Osteoblast (primary cell): ENCODE measurements at places on chromosomes 16 and 17. TPM values are rescaled to one million over a fixed set of nuclear protein-coding genes. Genes with fewer than 3 reads are reported as not detected.

DNA sequence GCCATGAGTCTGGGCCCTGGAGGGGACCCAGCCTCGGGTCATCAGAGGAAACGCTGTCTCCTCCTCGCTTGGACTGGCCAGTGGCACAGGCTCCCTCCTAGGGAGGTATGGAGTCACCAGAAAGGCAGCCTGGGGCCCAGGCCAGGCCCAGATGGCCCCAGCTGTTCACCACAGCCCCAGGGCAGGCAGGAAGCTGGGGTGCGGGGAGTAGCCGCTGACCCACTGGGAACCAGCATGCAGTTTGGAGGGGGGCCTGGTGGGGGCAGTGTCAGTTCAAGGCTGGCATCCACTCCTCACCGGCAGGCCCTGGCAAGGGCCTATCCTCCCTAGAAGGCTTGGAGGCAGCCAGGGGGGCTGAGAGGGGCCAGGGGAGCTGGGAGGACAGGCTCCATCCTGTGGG lies 48.8 kb downstream of the SDK2 start:
- DNase-seq: peak; percentile 69

DNA sequence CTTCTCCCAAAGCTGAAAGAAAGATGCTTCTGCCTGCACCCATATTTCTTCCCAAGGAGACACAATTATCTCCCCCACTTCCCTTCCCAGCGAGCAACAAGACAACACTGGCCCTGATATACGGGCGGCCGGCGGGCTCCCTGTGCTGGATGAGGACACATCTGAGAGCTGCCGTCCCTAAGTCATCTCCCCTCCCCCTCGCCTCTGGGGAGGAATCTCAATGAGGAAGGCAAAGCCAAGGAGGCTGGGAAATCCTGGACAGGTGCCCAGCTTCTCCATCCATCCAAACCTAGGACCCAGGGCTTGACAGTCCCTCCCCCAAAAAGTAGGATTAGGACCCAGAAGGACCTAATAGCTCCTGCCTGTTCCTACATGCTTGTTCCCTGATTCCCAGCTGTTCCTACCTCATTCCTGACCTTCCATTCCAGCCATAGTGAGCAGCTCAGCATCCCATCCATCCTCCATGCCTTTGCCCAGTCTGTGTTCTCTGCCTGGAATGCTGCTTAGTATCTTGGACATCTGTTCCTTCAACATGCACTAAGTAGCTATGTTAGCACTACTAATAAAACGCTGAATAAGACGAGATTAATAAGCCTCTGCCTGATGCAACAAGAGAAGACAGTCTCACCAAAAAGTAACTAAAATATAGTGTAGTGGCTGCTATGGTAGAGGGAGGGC lies 167.9 kb downstream of the CCT6B start:
- no peak for DNase-seq

DNA sequence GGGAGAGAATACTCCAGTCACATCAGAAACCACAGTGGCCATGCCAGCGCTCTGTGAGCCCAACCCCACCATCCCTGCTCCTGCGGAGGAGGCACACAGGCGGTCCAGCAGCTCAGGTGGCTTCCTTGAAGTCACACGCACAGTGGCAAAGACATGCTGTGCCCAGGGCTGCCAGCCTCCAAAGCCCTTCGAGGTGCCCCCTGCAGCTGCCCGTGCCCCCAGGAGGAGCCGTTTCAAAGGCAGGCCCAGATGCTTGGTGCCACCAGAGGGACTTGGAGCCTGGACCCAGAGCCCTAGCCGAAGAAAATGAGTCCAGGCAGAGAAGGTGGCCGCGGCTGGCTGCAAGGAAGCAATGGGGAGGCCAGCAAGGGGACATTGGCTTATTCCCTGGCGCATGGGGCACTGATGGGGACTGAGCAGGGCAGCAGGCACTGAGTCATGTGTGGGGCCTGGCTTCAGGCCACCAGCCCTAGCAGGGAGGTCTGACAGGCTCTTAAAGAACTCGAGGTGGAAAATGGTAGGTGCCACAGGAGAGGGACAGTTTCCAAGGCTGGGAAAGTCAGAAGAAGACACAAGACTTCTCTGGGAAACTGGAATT lies 17.2 kb upstream of the CACNG1 start:
- DNase-seq: peak; percentile 88

DNA sequence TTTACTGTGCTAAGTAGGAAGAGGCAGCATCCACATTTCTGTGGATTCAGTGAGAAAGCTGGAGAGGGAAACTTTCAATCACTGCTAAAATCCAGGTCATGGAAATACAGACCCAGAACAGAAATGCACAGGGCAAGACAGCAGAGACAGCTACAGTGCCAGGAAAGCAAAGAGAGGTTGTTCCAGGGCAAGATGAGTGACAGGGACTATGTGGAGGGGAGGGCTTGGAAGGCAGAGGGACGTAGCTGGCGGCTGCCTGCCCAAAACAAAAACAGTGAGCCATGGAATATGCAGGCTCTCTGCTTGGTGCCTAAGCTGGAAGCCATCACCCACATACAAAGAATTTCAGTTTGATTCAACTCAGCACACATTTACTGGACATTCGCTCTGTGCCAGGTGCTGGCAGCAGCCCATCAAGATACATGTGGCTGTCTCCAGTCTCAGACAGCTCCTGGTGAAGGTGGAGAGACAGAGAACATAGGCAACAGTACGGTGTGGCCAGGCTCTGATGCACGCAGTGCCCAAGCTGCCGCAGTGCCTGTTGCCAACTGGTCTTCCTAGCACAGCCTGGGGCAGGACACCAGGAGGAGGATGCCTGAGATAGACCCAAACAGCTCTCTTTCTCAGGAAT lies 88.7 kb downstream of the AIPL1 start:
- no peak for DNase-seq

GRCh38 chr16:58940609-58941008 lies 206.5 kb upstream of the GOT2 start:
- no peak for DNase-seq

Gene NPIPA5
- 3.2 and 5.4 TPM in 2 replicates for total RNA-seq

Gene ACOX1
- 59.2 and 59.4 TPM in 2 replicates for total RNA-seq

Gene SLFN12L
- total RNA-seq: 0.36 and 0.88 TPM in 2 replicates

DNA sequence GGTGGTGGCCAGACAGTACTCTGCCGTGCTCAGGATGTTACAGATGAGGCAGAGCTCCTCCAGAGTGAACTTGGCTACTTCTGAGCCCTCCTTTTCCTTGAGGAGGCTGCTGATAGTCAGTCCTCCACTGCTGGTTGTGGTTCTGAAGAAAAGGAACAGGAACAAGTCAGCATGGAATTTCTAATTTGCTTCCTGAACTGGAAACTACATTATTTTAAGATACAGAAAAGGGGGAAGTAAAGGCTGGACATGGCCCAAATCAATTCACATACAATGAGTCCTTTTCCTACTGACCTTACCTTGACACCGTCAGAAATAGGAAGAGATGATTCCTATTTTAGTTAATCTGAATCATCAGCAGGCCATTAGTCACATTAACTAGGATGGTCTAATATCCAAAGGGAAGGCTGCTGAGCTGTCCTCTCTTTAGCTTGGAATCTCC lies 154.2 kb downstream of the VPS53 start:
- DNase-seq: peak; percentile 79

Gene ADORA2B
- 4.7 and 5.9 TPM in 2 replicates for total RNA-seq

DNA sequence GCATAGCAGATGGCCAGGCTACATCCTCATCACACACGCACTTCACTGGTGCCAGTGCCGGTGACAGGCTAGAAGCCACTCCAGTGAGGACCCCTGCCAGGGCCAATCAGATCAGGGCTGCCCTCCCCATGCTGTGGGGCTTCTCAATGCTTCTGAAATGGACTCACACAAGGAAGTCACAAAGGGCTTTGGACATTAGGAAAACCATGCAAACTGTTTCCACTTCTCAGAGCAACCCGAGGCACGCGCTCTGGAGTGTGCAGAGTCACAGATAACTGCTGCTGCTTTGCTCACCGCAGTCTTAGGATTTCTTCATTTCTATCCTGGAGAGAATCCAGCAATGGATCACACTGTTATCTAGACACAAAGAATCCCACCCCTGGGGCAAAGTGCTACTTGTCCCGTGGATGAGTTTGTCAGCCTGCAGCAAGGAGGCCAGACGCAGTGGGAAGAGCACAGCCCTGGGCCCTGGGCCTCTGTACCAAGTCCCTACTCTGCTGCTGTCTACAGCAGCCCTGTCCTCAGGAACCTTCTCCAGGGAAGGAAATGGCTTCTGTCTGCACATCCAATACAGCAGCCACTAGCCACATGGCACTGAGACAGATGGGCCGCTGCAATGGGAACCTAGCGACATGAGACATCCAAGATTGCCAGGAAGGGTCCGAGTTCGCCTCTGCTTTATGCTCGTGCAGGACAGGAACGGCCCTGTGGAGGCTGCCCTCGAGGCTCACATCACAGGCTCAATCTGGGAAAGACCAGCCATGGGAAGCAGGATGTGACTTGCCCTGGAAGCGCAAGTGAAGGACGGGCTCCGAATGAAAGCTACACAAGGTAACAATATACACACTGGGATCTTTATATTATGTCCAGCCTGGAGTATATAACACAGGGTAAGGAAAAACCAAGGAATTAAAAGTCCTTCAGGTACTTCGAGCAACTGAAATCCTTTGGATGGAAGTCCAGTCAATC lies 169.3 kb downstream of the ZFHX3 start:
- no peak for DNase-seq

GRCh38 chr16:75971334-75971733 lies 245.0 kb upstream of the CPHXL start:
- DNase-seq: no peak

- peak; percentile 34 for DNase-seq
Observed at GRCh38 chr17:44854192-44854591, 6.5 kb downstream of the HIGD1B start.

GRCh38 chr17:44122816-44123355 lies 555 bp downstream of the HDAC5 start:
- peak; percentile 80 for DNase-seq

GRCh38 chr17:79852748-79853147 lies 13.5 kb upstream of the CBX4 start:
- peak; percentile 83 for DNase-seq

Gene PSMD3
- 94.8 and 99.3 TPM in 2 replicates for total RNA-seq

Gene VASN
- total RNA-seq: 202 and 217 TPM in 2 replicates

Gene ACSM2A
- not detected in 2 replicates for total RNA-seq

Gene MYH8
- not detected in 2 replicates for total RNA-seq

Gene CDRT15L2
- total RNA-seq: not detected in 2 replicates

DNA sequence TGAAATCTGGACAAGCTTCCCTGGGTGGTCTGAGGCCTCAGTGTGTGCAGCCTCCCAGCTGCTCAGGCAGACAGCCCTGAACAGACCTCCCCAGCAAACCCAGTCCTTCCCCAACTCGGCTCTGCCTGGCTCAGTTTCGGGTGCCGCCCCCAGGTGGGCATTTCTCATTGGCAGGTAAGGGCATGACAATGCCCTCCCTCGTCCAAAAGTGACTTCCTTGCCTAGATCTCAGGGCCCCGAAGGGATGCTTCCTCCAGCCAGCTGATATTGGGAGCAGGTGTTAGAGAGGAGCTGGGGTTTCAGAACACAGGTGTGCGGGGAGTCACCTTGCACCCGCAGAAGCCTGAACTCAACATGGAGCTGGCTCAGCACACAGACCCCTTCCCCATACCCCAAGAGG lies 3.8 kb upstream of the PPL start:
- DNase-seq: peak; percentile 42

Gene CACNA1H
- under 0.01 TPM in 2 replicates for total RNA-seq

DNA sequence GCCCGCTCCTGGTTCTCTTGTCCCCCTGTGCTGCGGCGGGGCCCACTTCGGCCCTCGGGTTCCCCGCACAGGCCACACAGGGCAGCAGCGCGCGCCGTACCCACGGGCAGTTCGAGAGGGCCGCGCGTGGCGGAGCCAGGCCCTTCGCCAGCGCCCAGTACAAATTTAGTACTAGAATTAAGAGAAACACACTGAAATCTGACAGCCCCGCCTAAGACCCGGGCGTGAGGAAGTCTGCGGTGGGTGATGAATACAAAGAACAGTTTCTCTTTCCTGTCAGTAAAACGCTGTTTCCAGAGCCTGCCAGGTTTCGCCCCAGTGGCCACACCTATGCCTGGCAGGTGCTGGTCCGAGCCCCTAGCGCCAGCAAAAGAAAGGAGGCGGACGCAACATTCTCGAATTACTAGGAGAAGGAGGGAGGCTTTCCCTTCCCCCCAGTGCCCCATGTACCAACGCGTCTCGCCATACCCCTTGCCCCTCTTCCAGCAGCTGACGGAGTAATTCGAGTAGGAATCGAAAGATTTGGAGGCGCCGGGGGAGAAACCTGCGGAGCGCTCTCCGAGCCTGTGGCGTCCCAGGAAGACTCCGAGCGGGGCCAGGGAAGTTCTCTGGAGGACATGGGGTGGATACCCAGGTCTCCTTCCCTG lies 591 bp upstream of the SLFN5 start:
- peak; percentile 83 for DNase-seq

DNA sequence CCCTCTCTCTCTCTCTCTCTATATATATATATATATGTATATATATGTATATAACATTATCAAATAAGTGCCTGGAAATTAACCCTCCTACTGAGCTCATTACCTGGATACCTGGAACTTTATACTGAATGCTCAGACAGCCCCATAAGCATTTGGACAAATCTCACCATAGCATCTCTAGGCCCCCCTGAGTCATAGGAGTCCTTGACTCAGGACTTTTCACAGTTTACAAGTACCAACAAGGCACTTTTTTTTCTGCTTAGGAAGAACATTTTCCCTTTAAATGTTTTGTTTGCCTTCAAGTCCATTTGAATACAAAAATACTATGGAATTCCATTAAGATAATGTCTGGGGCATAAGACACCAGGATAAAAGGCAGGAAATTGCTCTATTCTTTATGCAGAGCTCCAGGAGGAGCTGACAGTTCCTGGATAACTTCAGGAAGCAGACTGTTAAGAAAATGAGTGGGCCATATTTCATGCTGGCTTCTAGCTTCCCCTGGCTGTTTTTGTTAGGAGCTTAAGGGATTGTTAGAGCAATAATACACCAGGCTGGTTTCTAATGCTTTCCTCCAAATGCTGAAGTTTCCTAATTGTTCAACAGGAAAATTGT lies 171.7 kb upstream of the ASIC2 start:
- DNase-seq: no peak

GRCh38 chr16:29996766-29997250 lies 767 bp downstream of the INO80E start:
- DNase-seq: no peak

- DNase-seq: no peak
Observed at GRCh38 chr17:30819971-30820705, 4.4 kb downstream of the CRLF3 start.

Gene TIMM22
- 10.5 and 10.6 TPM in 2 replicates for total RNA-seq

Gene SPHK1
- total RNA-seq: 112 and 142 TPM in 2 replicates

DNA sequence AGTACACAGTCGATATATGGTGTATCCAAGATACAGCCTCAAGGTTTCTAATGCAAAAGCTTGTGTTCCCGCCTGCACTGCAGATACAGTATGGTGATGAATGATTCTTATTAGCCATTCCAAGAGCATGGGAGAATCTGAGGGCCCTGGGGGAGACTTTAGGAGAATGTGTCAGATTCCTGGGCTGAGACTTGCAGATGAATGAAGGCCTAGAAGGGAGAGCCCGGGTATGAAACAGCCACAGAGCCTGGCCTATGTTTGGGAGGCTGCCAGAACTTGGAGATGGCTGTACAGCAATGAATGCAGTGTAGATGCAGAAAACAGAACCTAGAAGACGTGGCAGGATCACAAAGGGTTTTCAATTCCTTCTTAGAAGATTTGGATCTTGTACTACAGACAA lies 510.7 kb downstream of the HAPSTR1 start:
- DNase-seq: no peak

Gene BEAN1
- total RNA-seq: 0.29 and 0.36 TPM in 2 replicates

GRCh38 chr17:17435323-17435722 lies 41.5 kb upstream of the MED9 start:
- peak; percentile 94 for DNase-seq
